ELR (cell line): ENCODE measurements at places on chromosomes 1 and 21.

DNA sequence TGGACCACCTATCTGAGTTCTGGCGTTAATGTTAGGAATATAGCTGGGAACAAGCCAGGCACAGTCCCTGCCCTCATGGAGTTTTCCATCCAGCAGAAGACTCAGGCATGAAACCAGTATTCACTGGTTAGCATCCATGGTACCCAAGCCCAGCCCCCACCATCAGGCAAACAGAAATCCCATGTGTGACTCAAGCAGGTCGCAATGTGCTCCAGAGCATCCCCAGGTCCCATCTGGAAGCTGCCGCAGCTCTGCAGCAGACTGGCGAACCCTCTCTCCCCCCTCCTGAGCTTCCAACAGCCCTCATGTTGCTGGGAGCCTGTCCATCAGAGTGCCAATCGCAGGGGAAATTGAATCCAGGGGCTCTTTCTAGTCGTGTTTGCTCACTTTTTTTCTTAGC is 174.2 kb downstream of the RRAGC start:
- no peak for DNase-seq

- DNase-seq = peak; percentile 70
Measured at GRCh38 chr1:236489710-236490377, 33.9 kb upstream of the LGALS8 start.

DNA sequence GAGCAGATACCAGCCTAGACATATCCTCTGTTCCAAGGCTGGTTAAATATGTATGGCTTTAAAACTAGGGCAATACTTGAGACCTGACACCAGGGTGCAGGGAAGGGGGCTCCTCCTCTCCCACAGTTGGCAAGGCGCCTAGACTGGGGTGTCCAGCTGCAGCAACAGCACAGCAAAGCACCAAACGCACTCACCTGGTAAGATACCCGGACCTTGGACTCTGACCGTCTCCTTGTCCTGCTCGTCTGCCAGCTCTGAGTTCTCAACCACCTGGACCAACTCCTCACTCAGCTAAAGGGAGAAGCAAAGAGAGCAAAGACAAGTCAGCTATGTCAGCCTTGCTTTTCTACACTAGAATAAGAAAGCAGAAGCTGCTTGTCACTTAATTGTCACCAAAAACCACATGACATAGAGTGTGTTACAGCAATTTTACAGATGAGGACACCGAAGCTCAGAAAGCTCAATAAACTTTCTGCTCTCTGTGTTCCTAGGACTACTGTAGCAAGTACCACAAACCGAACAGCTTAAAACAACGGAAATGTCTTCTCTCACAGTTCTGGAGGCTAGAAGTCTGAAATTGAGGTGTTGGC is 4.4 kb downstream of the PACC1 start:
- DNase-seq = no peak

GRCh38 chr1:199735660-199736059 is 291.9 kb upstream of the NR5A2 start:
- DNase-seq = no peak

DNA sequence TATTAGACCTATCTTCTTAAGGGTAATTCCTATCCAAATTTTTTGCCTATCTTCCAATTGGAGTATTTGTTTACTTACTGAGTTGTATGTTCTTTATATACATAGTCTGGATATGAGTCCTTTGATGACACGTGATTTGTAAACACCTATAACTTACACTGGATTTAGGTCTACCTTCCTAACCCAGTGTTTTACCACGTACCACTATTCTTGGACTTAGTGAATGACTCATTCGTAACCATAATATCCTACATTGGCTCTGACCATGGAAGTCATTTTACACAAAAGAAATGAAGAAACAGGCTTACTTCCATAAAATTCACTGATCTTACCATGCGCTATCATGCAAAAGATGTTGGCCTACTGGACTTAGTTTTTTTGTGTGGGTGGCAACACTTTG is 23.9 kb upstream of the ZZZ3 start:
- DNase-seq = peak; percentile 59

- DNase-seq = no peak
Measured at GRCh38 chr1:90143591-90143990, 148.7 kb downstream of the ZNF326 start.

- DNase-seq = peak; percentile 28
Measured at GRCh38 chr1:243409284-243409683, 153.4 kb downstream of the SDCCAG8 start.

- DNase-seq = no peak
Measured at GRCh38 chr1:203359010-203359571, 8.2 kb upstream of the FMOD start.

DNA sequence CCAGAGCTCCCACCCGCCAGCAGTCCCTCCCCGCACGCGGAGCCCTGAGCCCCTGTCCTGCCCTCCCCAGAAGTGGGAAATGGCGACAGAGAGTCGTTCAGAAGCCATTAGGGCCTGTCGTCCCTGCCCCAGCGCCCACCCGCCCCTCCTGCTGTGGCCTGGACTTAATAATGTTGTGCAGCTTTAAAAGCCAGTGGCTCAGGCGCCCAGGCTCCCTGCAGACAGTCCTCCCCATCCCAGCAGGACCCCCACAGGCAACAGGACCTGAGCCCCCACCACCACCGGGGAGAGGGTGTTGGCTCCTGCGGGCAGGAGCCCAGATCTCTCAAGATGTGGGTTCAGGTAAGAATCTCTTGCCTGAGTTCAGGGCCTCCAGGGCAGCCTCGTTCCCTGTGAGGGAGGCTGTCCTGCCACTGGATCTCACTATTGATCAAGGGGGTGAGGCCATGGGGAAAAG is 125.3 kb upstream of the RUNX3 start:
- DNase-seq = no peak

- peak; percentile 72 for DNase-seq
Measured at GRCh38 chr1:16082283-16083038, 9.0 kb upstream of the FAM131C start.

- no peak for DNase-seq
Measured at GRCh38 chr1:23525558-23526250, 5.3 kb downstream of the E2F2 start.

DNA sequence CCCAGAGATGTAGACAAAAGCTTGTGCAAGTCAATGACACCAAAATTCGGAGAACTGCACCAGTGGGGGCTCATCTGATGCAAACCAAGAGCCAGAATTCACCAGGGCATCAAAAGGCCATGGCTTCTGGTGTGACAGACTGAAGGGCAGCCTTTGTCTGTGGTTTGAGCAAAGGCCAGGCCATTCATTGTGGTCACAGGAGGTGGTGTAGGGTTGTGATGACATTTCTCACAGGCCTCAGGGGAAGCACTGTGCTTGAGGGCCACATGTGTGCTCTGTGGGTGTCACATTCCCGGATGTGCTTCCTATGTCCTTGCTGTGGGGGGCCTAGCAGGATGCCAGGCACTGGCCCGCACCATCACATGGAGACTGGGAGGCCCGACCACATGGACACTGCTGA is 22.5 kb upstream of the KCNE1 start:
- peak; percentile 37 for DNase-seq

DNA sequence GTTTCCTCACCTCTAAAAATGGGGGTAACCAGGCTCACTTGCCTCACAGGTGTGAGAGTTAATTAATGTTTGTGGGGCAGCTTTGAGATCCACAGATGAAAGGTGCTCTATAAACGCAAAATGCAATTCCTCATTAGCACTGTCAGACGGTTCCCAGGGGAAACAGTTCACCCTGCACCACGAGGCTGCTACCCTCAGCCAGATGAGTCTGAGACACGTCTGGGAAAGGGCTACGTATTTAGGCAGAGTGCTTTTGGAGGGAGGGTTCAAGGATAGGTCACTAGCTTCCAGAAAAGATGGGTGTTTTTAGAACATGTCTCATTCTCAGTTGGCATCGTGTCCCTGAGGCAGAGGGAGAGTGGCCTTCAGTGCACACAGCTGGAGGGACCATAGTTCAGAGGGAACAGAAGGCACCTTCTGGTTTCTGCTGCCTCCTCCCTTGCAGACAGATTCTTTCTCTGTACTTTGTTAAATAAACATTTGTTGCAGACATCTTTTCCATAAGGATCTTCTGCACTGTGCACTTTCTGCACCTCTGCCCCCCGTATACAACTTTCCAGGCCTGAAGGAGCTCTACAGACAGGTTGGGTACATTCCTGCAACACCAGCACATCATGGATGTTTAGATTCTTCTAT is 139.9 kb downstream of the CLIC6 start:
- peak; percentile 83 for DNase-seq

DNA sequence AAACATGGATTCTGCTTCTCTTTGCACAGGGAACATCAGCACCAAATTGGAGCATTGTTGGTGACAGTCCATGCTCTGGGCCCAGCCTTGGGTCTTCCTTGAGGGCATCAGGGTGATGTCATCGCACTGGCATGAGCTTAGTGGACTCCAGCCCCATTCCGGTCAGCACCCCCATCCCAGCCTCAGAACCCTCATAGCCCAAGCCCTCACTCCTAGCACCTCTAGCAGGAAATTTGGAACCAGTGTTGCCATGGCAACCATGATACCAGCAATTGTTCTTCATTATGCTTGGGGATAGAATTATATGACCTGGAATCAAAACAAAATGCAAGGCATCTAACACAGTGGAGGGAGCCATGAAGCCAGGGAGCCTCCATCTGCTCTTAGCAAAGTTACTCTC is 83.1 kb downstream of the VWA5B1 start:
- DNase-seq = peak; percentile 47

DNA sequence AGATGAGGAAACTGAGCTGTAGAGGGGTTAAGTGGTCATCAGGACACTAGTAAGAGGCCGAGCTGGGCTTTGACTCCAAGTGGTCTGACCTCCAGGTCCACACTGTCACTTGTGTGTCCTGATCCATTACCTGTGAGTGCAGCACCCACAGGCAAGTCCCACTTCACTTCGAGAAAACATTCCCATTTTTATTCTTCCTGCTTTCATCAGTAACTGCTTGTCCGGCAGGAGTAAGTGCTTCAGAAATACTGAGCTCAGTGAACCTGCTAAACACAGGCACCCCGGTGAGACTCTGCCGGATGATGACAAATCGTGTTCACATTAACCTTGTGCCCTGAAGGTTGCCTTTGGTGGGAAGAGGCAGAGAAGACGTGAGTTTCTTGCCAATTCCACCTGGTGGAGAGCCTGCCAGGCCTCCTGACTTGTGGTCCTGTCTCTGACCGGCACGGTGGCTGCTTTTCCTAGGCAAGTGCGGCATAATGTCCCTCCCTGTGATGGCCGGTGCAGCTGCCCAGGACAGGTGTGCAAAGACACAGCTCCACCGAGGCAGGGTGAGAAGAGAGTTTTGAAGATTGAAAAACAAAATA is 29.4 kb downstream of the ZBTB18 start:
- DNase-seq = no peak

DNA sequence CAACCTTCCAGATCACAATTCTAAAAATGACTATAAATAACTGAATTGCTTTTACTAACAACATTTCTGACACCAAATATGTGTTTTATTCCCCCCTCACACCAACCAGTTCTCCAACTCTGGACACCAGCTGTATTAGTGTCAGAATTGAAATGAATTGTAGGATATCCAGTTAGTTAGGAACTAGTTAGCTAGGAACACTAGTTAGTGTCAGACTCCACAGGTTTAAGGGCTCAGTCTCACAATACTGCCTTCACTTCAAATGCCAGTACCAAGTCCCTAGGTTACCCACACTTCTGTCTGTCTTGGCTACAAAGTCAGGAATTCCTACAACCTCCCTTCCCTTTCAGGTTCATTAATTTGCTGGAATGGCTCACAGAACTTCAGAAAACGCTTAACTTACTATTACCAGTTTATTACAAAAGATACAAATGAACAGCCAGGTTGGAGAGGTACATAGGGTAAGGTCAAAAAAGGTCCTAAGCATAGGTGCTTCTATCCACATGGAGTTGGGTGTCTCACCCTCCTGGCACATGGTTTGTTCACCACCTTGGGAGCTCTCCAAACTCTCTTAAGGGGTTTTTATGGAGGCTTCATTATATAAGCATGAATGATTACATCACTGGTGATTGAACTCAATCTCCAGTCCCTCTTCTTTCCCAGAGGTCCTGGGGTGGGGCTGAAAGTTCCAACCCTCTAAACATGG is 4.2 kb downstream of the STXBP3 start:
- peak; percentile 8 for DNase-seq

DNA sequence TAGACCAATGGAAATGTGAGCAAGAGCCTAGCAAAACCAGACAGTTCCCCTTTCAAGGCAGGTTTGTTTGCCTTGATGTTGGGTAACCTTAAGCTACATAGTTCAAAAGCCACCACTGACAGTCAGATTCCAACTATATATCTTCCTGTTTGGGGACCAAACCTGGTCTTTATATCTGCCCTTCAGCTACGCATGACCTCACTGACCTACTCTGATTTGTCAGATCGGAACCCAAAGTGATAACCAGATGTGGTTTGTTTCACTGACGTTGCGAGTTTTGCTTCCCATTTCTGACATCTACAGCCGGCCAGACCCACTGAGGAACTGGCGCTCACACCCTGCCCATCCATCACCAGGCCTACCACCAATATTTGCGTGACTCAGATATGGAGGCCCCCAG is 361.1 kb upstream of the CHRM3 start:
- no peak for DNase-seq

DNA sequence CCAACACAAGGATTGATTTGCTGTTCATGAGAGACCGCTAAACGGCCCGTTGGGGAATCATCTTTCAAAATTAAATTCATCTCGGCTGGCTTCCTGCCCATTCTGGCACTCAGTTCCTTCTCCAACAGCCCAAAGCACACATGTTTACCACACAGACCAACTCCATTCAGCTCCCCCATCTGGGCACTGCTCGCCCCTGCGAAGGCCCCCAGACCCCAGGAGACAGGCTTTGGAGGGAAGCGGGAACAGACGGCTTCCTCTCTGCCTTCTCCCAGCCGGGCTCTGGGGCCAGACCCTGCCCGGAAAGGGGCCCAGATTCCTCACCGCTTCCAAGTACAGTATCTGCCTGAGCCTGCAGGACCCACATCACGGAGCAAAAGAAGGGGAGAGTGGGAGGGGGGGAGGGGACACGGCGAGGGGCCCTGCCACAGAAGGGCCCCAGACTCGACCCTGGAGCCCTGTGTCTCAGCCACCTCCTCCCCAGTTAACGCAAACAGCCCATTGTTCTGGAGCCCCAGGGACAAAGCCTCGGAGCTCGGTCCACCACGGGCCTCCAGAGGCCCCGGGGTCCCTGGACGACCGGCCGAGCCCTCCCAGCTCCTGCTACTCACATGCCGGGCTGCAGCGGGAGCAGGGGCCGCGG is 660 bp downstream of the MEGF6 start:
- no peak for DNase-seq

- no peak for DNase-seq
Measured at GRCh38 chr1:7495962-7496361, 275.1 kb upstream of the VAMP3 start.

DNA sequence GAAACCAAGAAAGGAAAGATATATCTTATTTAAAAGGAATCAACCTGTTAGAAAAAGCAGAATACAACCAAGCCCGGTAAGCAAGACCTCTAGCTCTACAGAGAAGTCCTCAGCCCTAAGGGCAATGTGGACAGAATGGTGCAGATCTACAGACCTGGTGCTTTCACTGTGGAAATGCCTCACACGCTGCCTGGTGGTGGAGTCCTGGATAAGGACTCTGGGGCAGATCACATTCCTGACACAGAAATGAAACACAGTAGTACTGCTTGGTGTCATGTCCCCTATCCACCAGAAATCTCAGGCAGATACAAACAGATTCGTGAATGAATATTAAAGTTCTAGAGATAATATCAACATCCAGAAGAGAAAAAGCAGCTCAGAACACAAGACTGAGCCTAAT is 6.8 kb downstream of the CNN3 start:
- no peak for DNase-seq
